ENCODE measurements at places on chromosomes 3 and 15.

- DNase-seq = no peak
Measured at GRCh38 chr3:172561897-172562640, 38.8 kb upstream of the TNFSF10 start.

- no peak for DNase-seq
Measured at GRCh38 chr3:19898721-19899120, 35.3 kb downstream of the EFHB start.

GRCh38 chr15:67520321-67521028, 456 bp upstream of the C15orf61 start:
- DNase-seq = no peak

- DNase-seq = no peak
Measured at GRCh38 chr15:35007397-35007796, 19.3 kb upstream of the ZNF770 start.

DNA sequence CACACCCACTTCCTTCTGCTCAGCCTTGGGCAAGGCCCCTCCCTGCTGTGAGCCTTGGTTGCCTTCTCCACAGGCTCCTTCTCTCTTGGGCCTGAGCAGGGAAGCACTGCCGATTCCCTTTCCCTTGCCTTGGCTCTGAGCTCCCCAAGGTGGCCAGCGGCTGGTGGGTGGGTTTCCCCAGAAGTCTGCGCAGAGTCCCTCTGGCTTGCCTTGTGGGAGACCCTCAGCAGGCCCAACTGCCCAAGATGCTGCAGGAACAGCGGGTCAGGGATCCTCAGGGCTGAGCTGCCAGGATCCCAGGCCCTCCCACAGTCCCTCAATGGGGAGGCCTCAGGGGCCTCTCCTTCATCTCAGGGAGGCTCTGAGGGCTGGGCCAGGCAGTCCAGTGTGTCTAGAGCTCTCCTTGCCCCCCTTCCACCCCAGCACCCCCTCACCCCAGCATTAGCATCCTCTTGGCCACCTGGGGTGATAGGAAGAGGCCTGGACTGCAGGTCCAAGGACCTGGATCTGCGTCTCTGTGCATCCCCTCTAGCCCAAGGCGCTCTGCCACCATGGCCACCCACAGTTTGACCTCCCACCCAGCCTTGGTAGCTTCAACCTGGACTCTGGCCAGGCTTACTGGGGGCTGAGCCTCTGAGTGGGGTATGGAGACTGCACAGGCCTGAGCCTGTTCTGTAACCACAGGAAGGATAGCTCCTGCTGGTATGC, 68.6 kb downstream of the EXOG start:
- no peak for DNase-seq

GRCh38 chr3:8619548-8619947, 25.1 kb downstream of the SSUH2 start:
- DNase-seq = no peak

GRCh38 chr3:193790086-193790990, 197.3 kb downstream of the OPA1 start:
- DNase-seq = no peak

- no peak for DNase-seq
Measured at GRCh38 chr15:77060546-77060945, 10.4 kb downstream of the TSPAN3 start.

- no peak for DNase-seq
Measured at GRCh38 chr3:47888986-47889757, 86.2 kb downstream of the DHX30 start.

GRCh38 chr3:128226795-128227395, 73.6 kb downstream of the EEFSEC start:
- DNase-seq = no peak

DNA sequence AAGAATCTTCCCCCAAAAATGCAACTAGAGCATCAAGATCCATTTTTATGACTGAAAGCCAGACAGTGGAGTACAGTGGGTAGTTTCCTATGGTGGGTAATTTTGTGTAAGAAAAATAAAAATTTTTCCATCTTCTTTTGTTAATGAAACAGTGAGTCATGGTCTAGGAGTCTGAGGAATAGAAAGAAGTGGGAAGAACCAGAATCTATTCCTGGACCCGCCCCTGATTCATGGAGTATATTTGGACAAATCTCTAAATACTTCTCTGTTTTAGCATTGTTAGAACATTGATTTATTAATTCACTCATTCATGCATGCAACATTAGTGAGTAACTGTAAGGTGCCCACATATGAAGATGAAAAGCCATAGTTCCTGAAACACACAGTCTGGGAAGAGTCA, 304.5 kb upstream of the GPR149 start:
- DNase-seq = no peak

Data from NCI-H748 treated with DMSO at 0.1 percent for 48 hours (cell line).